ENCODE measurements at places on chromosomes 2 and 18.

DNA sequence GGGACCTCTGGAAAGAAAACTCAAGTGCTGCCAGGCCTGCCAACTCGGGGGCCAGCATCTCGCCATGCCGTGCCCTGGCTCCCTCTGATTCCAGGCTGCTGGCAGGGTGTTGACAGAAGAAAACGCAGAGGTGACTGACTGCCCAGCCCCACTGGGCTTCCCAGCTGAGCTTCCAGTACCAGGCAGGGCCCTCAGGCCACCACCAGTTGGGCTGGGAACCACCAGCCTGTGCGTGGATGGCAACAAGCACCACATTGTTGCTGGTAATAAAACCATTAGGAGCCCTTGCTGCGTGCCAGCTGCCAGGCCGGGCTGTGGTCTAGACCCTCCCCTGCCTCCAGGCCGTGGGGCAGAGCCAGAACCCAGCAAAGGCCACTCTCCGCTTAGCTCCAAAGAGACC is 9.2 kb downstream of the DNMT3A start:
- DNase-seq = no peak

DNA sequence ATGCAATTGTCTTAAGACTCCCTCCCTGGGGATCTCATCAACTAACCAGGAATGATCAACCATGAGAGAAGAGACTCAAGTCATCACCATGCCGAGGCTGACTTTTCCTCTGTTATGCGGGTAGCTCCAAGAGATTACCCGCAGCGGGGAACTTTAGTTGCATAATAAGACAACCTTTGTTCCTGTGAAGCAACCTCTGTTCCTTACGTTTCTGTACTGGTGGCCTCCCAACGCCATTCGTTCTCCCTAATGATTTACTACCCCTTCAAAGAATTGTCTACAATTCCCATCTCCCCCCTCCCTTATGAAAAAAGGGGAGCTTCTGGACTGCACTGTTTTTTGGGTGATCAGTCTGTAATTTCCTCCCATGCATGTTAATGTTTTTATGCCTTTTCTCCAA is 66.1 kb upstream of the LRPPRC start:
- no peak for DNase-seq

DNA sequence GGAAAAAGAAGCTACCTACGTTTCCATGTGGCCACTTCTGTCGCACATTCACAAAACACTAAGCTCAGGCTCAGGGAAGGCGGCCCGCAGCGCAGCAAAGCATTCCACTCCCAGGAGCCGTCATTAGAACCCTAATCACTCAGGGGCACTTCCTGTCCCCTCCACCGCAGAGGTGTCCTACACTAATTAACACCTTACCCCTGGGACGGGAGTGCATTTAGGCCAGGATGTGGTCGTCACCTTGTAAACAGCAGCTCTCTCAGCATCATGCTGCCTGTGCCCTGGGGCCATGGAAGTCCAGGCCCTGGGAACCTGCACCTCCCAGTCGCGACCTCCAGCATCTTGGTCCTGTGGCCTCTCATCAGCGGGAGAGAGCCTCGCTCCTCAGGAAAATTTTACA is 359.8 kb upstream of the SALL3 start:
- no peak for DNase-seq

DNA sequence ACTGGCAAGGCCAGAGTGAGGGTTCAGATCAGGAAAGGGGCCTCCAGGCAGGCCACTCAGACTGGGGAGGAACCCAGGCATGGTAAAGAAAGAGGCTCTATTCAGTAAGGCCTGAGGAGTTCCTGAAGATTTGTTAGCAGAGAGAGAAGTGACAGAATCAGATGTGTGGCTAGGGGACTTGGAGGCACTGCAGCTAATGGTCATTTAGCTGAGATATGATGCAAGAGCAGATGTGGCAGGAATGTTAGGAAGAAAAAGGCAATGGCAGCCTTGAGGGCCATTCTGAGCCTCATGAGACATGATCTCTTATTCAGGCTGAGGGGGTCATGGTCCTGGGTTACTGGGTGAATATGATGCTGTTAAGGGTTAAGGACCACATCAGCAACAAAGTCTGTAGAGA is 73.4 kb downstream of the CCDC93 start:
- no peak for DNase-seq

DNA sequence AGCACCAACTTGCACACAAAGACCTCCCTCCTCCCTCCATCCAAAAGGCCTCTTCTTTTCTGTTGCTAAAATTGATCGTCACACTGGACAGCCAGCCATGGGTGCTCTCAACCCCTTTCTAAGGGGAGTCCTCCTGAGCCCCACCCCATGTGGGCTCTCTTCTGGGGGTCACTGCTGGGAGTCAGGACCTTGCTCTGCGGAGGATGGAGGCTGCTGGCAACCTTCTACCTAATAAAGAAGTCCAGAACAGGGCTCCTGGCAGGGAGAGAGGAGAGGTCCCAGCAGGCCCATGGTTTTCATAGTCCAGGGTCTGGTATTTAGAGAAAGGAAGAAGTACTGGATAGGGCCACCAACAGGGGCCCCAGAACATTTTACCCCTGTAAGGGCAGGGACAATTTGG is 67.6 kb upstream of the OTOS start:
- no peak for DNase-seq

DNA sequence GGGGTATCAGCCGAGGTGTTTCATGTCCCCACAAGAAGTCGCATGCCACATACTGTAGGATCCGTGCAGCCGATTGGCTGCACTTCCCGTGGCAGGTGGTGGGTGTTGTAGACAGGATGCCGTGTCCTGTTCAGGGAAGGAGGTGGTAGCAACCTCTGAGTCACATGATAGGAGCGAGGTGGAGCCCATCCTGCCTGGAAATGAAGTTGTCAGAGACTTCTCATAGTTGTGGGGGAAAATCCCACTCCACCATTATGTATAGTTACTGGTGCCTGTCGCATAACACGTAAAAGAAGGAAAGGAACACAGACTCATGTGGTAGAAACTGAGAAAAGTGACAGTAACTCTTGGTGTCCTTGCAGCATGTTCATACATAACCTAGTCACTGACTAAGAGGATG is 91.4 kb upstream of the IL1R2 start:
- DNase-seq = no peak

DNA sequence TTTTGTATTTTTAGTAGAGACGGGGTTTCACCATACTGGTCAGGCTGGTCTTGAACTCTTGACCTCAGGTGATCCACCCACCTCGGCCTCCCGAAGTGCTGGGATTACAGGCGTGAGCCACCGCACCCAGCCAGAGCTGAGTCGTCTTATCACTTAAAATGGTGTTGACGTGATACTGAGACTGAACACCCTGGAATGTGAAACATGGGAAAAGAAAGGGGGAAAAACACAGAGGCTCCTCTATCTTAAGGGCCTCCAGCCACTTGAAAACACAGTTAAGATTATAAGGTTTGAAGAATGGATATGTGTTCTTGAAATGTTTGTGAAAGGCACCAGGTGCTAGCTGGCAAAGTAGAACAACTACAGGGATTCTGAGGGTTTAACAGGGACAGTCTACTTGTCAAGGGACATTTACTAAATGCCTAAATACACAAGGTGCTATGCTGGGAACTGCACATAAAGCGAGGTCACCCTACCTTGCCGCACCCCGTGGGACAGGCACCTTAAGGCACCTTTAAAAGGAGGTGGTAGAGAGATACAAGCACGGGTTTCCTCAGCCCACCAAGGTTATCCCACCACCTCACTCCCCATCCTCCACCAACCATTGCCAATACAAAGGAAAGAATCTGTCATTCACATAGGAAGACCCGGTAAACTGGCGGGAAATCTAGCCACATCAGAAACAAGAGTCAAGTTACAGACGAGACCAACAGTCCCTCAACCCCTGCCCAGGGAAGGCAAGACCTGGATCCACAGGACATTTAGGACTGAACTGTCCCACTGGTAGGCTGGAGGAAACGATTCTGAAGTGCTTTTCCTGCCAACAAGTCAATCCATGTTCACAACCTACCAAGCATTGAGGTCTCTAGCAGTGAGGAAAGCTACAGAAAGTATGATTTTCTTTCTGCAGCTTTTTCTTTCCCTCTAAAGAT is 43.4 kb downstream of the STK39 start:
- no peak for DNase-seq

GRCh38 chr2:223668302-223668998 is 66.3 kb upstream of the SCG2 start:
- DNase-seq = no peak

DNA sequence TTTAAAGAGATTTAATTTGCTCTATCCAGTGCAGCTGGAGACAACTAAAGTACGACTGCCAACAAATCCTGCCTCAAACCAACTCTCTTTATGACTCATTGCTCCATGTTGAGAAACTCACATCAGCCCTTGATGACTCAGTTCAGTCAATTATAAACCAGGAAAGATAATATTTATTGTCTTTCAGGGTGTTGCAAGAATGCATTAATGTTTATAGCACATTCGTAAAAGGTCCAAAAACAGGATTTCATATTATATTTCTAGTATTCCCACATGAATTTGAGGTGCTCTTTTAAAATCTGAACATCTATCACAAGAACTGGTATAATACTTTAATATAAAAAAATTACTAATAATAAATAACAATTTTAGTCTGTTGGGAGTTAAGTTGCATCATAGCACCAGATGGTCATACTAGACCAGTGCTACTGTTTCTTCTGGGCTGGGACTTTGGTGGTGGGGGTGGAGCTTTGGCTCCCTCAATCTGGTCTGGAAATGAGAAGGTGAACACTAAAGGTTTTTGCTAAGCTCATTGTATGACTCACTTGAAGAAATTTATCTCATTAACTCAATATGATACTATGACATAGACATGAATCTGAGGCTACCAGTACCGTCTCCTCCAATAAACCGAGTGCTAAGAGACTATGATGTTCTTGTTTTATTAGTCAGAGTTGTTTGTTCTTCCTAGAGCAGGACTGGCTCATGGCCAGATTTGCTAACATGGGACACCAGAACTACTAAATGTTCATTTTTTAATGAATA is 26.6 kb upstream of the MAP3K20 start:
- no peak for DNase-seq

DNA sequence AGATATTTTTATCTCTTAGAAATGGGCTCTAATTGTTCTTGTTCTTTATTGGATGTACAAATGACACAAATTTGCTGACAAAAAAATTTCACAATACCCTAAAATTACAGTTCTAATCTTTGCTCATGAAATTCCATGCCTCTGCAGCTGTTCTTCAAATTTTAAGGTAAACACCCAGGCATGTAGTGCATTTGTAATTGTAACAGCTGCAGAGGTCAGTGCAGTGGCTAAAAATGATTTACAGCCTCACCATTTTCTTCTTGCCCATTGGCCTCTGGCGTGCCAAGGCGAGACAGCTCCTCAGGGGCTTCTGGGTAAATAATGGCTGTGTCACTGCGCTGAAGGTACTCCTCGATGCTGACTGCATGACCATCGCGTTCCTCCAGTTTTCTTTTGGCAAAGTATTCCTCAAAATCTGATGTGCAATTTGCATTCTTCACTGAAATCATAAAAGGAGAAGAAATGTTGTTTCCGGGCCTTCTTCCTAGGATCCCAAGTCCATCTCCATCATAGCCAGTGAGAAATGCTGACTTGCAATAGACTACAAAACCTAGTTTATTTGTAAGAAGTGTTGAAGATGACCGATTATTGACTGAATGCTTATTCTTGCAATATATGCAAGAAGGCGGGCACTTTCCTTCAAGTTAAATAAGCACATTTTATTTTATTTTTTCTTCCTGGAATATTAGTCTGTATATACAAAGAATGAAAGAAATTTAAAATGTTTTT is 115.2 kb downstream of the ZEB2 start:
- no peak for DNase-seq

- DNase-seq = no peak
Measured at GRCh38 chr2:106338043-106338442, 130.2 kb downstream of the RGPD3 start.

DNA sequence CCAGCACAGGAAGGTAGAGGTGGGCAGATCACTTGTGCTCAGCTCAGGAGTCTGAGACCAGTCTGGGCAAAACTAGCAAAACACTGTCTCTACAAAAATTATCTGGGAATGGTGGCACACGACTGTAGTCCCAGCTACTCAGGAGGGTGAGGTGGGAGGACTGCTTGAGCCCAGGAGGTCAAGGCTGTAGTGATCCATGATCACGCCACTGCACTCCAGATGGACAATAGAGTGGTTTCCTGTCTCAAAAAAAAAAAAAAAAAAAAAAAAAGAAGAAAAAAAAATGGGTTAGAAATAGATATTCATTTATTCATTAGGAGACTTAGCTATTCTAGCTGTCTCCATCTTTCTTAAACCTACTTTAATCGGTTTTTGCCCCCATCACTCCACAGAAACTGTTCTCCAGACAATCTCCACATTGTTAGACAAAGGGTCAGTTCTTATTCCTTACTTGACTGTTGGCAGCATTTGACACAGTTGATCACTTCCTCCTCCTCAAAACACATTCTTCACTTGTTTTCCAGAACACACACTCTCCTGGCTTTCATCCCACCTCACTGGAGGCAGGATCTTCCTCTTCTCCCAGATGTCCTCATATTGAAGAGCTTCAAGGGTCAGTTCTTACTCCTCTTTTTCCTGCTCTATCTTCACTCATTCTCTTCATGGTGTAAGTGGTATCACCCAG is 103.1 kb downstream of the DTNB start:
- no peak for DNase-seq

DNA sequence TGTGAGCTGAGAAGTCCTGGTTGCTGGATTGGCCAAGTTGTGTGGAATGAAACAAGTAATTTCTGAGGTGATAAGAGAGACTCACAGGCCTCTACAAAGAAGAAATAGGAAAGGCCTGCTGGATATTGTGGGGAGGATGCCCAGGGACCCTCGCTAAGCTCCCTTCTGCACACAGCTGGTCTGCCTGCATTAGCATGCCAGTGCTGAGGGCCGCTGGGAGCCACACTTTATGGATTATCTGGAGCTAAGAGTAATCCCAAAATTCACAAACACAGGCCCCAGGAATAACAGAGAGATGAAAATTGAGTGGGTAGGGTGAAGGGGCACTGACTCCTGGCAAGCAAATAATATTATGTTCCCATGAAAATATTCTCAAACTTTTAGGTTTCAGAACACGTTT is 114.9 kb upstream of the SIX3 start:
- DNase-seq = no peak

GRCh38 chr2:170241756-170242155 is 63.8 kb downstream of the MYO3B start:
- DNase-seq = no peak

DNA sequence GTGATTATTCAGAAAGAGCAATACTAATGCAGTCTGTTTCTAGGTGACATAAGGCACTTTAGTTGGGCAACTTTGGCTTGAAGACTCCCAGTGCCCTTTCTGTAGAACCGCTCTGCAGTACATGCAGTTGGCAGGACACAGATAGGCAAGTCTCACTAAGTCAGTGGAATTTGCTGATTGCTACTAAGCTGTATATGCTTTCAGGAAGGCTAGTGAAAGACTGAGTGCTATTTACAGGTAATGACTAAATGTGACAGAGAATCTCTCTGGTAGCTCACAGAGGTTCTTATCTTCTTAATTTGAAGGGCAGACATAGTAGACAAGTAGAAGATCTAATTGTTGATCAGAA is 243.0 kb downstream of the WDPCP start:
- no peak for DNase-seq

- DNase-seq = no peak
Measured at GRCh38 chr2:174878537-174879147, 114.4 kb upstream of the CHRNA1 start.

DNA sequence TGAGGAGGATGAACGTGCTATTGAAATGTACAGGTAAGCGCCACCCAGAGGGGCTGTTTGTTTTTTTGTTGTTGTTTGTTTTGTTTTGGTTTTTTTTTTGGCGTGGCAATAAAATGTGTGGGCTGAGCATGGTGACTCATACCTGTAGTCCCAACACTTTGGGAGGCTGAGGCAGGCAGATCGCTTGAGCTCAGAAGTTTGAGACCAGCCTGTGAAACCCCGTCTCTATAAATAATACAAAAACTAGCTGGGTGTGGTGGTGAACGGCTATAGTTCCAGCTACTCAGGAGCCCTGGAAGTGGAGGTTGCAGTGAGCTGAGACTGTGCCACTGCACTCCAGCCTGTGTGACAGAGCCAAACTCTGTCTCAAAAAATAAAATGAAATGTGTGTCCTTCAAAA is 6.2 kb downstream of the PDCL3 start:
- no peak for DNase-seq

All from esophagus squamous epithelium (tissue), 5 donors.